ENCODE measurements at places on chromosomes 5 and 9.
A peak's percentile ranks its signal among the peaks of the same experiment; 100 is the strongest.

GRCh38 chr5:67246108-67246507 is 49.5 kb upstream of the CD180 start:
- peak; percentile 8 for DNase-seq

GRCh38 chr5:77958642-77959330 is 182.6 kb upstream of the TBCA start:
- no peak for DNase-seq

DNA sequence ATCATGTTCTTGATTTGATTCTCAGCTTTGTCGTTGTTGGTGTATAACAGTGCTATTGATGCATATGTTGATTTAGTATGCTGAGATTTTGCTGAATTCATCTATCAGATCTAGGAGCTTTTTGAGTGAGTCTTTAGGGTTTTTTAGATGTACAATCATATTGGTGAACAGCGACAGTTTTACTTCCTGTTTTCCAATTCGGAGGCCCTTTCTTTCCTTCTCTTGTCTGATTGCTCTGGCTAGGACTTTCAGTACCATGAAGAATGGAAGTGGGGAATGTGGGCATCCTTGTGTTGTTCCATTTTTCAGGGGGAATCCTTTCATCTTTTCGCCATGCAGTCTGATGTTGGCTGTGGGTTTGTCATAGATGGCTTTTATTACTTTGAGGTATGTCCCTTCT is 100.4 kb downstream of the SGCD start:
- no peak for DNase-seq

GRCh38 chr5:38585816-38586215 is 29.4 kb upstream of the LIFR start:
- no peak for DNase-seq

GRCh38 chr5:37047947-37048346 is 171.4 kb downstream of the NIPBL start:
- no peak for DNase-seq

Measured in NCI-H1105 (cell line).